ENCODE measurements at places on chromosomes 5 and 9.

GRCh38 chr5:2895196-2895595, 143.7 kb upstream of the IRX2 start:
- no peak for DNase-seq

- no peak for DNase-seq
Measured at GRCh38 chr5:145166110-145166509, 669.0 kb downstream of the PRELID2 start.

DNA sequence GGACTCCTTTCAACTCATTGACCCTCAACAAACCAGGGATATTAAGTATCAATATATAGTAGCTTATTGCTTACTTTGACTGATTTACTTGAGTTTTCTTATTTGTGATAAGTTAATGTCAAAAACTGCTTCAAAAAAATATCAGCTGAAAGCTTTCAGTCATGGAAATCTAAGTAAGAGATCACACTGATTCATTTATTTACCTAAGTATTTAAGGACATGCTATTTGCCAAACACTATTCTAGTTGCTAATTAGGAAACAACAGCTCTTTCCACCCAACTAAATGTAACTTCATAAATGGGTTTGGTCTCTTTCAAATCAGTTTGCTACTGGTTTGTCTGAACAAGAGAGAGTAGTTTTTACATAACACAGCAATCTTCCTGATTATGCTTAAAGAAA, 48.2 kb downstream of the CHD1 start:
- no peak for DNase-seq

GRCh38 chr9:5041390-5042115, 56.5 kb downstream of the JAK2 start:
- DNase-seq, result no peak

DNA sequence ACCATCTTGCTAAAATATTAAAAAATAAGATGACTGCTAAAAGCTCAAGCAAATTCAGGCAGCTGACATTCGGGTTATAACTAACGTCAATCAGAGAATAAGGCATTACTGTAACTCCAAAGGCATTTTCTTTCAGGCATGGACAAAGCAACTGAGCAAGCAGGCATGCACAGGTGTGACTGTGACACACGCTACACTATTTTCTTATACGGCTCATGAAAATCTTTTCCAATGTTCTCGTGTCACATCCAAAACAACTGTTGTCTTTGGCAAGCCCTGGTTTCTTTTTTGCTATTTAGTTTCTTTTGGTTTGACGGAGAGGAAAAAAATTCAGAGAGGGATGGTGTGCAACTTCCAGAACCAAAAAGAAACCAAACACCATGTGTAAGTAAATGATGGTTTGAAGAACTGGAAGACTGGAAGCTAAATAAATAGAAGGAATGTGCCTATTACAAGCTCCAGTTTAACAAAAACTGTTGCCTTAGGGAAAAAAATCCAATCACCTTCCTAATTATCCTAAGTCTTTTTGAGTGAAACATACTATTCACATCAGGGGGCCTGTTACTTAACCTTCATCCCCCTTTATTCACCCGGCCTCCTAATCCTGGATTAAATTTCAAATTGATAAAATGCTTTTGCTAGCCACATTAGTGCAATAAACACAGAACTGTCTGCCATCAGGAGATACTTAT, 277.6 kb downstream of the PSAT1 start:
- DNase-seq, result no peak

DNA sequence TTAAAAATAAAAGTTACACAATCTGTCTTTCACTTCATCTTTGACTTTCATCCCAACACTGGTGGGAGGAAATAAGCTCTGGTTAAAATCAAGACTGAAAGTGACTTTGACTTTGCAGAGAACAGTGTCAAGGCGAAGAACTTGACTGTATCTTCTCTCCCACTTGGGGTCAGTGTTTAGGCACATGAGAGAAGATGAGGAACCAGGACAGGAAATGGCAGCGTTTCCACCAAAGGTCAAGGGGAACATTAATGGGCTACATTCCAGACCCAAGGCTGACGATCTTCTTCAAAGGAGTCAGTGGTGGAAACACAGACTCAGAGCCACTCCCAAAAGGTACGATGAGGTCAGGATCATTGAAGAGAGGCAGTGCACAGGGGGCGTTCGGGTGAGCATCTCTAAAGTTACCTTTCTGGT, 409.5 kb downstream of the ARHGEF28 start:
- no peak for DNase-seq

DNA sequence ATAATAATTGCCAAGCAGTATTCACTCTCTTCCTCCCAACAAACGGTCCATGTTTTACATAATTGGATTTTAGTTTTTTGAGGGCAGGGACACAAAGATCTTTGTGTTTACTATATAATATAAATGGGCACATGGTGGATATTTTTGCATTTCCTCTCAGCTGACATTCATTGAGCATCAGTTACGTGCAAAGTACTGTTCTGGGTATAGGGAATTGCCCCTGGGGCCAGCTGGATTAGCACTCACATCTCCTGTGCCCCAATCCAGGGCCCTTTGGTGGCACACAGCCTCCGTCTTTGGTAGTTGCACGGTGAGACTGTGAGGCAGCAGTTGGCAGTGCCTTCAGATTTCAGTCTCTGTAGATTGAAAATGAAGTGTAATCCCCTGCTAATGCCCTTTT, 1.6 kb downstream of the TDRD7 start:
- DNase-seq, result no peak
